ENCODE measurements at places on chromosomes 5 and 9.

DNA sequence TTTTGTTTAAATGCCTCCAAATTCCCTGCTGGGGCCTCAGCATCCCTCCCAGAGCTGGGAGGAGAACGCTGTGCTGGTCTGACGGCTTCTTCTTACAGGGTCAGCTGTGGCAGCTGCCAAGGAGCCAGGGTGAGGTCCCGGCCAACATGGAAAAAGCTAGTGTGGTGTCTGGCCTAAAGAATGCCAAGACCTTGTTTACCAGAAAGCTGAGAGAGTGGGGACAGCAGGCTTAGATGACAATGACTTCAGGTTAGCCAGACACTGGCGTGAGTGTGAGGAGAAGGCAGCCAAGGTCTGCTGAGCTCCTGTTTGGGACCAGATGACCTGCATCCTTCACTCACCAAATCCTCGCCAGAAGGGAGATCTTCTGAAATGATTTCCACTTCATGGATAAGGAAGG, 112.5 kb downstream of the CRB2 start:
- DNase-seq = no peak

DNA sequence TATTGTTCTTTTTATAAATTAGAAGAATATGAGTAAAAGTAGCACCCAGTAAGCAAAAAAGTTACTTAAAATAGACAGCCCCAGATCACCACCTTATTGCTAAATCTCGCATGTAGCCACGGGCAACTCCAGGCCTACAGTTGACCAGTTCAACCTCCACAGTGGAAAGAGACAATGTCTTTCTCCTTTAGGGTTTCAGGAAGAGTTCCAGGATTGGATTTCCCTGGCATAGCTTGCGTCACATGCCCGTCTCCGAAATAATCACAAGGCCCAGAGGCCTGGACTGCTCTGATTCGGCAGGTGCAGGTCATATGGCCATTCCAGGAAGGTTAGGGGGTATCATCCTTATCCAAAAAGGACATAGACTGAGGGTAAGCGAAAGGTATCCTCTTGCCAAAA, 9.9 kb upstream of the PFDN1 start:
- no peak for DNase-seq

DNA sequence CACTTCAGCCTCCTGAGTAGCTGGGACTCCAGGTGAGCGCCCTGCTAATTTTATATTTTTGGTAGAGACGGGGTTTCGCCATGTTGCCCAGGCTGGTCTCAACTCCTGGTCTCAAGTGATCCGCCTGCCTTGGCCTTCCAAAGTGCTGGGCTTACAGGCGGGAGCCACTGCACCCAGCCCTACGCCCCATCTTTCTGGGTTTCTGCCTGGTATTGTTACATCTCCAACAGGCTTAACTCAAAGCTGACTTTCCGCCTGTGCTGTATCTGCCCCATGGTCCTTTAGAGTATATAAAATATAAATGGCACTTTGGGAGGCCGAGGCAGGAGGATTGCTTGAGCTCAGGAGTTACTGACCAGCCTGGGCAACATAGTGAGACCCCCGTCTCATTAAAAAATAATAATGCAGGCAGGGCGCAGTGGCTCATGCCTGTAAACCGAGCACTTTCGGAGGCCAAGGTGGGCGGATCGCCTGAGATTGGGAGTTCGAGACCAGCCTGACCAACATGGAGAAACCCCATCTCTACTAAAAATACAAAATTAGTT, 36.5 kb upstream of the GLDC start:
- no peak for DNase-seq

DNA sequence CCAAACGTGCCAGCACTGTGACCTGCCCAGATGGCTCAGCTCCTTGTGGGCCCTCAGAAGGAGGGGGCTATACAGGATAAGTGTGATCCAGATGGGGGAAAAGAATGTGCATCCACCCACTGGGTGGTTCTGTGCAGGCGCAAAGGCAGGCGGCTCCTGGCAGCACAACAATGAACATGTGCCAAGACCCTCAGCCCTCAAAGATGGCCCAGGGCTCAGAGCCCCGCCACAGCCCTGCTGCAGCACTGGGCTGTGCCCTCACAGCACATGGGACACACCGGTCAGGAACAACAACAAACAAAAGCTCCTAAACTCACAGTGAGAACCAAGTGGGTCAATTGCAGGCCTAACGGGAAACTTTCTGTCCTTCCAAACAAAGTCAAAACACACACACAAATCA, 4.7 kb downstream of the SEMA4D start:
- DNase-seq = no peak

- DNase-seq = no peak
Observed at GRCh38 chr5:146005264-146005663, 68.9 kb downstream of the SH3RF2 start.

DNA sequence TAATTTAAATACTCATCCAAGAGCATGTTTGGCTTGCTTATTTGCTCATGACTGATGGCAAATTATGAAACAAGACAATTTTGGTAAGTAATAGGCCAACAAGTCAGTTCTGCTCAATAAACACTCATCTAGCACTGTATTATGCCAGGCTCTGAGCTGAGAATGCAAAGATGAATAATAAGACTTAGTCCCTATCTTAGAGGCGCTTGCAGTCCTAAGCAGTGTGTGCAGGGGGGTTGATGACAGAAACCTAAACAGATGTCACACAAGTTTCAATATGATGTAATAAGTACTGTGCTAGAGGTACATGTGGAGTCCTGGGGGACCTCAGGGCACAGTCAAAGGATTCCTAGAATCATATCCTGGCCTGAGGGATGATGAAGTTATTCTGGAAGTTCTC, 287.6 kb upstream of the ADRA1B start:
- no peak for DNase-seq

DNA sequence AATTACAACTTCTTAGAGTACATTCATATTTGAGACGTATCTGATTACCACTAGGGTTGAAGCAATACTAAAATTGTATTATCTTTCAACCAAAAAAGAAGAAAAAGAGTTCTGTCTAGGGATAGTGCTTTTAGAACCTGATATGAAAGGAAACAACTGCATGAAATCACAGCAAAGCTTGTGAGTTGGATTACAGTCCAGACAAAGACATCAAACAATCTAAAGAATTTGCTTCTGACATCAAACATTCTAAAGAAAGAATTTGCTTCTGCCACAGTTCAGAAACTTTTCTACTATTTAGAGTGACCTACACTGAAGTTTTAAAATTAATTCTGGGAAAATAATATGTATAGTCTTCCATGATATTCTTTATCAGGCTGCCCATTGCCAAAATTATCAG, 1141.1 kb upstream of the ACO1 start:
- no peak for DNase-seq

DNA sequence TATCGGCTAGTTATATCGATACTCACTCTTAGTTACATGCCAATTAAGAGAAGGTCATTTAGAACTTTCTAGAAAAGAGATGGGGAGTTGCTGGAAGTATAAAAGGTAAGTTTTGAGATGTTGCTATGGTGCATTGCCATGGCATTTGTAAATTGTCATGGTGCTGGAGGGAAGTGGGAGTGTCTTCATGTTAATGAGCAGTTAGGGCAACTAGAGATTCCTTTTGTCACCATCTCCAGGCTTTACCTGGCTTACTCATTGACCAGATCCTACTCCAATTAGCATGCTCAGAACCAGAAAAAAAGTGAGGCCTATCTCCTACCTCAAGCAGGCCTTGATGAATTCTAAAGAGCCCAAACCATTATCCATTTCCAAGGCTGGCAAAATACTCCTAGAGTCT, 82.8 kb downstream of the PRR16 start:
- no peak for DNase-seq

GRCh38 chr9:20570756-20571155, 51.5 kb downstream of the MLLT3 start:
- no peak for DNase-seq

DNA sequence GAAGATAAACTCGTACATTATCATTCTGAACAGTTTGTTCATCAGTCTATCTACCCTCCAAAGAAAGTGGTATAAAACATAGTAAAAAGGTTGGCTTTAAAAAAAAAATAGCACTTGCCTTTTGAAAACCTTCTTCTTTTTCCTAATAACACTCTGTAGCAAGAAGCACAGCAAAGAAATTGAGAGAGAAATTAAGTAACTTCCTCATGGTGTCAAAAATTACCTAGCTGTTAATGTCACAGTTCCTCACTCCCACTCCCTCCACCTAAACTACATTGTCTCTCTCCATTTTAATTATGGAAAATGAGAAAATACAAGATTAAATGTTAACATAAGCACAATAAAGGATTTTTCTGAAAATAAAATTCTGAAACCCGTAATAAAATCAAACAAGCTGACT, 72.2 kb downstream of the CERT1 start:
- DNase-seq = no peak

DNA sequence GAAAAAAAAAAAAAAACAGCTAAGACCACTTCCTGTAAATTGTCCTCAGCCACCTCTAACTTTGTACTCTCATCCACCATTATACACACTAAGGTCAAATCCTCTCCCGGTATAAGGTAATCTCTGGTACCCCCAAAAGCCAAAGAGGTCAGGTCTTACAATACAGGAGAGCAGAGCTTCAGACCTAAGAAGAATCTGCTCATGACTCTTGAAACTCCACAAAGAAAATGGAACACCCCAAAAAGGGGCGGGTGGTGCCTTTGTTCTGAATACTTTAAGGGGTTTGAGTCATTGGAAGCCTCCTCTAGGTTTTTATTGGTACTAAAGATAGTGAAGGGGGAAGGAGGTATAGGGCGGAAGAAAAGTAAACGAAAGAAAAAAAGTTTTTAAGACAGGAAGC, 69.8 kb downstream of the COL15A1 start:
- no peak for DNase-seq

DNA sequence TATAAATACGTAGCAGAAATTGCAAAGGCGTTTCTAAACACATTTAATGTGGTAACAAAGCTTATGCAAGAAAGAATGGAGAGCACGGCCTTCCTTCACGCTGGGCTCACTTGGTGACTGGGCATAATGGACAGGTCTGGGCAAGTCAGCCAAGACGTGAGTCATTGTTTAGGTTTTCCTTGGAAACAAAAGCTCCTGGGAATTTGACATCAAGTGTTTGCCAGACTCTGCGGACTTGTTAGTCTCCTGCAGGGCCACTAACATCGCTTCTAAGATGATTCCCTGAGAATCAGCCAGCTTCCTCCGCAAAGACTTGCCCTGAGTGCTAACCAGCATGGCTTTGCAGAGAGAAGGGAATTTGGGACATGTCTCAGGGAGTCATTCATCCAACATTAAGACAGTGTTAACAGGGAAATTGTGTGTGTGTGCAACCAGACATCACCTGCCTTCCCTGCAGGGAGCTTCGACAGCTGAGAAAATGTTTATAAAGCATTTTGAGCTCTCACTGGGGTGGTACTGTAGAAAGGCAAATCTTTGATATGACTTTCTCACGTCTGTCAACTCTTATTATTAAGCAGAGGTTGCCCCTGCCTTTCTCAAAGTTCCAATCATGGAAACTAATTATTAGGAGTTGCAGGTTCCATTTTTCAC, 182.5 kb downstream of the NTRK2 start:
- peak; percentile 73 for DNase-seq

- DNase-seq = no peak
Observed at GRCh38 chr9:113228130-113228665, 6.9 kb downstream of the SLC31A1 start.

- no peak for DNase-seq
Observed at GRCh38 chr5:40799258-40799657, 1.1 kb upstream of the PRKAA1 start.

DNA sequence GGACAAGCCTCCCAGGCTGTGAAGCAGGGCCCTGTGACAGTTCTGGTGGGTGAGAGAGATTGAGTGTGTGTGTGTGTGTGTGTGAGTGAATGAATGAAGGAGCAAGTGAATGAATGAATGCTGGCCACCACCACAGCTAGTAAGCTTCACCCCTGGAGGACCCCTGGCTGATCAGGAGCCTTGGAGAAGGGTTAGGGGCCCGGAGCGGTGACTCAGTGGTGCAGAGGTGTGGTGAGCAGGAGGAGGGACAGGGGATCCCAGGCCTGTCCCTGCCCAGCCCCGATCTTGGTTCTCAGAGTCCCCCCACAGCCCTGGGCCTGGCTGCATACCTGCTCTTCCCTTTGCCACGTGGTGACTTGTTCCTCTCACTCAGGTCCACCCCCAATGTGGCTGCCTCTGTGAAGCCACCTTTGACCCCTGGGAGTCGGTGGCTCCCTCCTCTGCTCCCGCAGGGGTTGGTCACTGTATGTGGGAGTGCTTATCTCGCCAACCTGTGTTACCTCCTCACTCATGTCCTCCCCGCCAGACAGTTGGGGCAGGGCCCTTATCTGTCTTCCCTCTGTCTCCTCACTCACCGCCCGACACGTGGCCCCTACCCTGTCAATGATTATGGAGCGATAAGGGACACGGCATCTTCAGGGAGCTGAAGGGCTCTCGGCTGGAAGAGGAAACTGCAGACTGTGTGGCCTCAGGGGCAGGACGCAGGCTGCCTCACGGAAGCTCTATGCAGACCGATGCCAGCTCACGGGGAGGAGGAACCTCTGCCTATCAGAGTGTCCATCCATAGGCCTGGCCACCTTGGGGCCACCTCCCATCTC, 99.9 kb upstream of the PITX1 start:
- no peak for DNase-seq

GRCh38 chr5:134092875-134093274, 21.6 kb upstream of the TCF7 start:
- peak; percentile 18 for DNase-seq

DNA sequence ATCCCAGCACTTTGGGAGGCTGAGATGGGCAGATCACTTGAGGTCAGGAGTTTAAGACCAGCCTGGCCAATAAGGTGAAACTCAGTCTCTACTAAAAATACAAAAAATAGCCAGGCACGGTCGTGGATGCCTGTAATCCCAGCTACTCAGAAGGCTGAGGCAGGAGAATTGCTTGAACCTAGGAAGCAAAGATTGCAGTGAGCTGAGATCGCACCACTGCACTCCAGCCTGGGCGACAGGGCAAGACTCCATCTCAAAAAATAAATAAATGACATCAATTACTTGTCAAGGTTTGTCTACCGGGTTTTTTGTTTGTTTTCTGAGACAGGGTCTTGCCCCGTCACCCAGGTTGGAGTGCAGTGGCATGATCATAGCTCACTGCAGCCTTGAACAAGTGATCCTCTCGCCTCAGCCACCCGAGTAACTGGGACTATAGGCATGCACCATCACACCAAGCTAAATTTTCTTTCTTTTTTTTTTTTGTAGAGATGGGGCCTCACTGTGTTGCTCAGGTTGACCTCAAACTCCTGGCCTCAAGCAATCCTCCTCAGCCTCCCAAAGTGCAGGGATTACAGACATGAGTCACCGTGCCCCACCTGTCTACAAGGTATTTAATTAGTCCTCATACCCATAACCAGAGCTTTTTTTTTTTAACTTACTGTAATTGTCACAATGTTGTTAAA, 64.9 kb downstream of the SUSD1 start:
- no peak for DNase-seq

- no peak for DNase-seq
Observed at GRCh38 chr5:61020415-61020814, 75.4 kb downstream of the NDUFAF2 start.

GRCh38 chr5:15383469-15383868, 116.5 kb upstream of the FBXL7 start:
- peak; percentile 16 for DNase-seq

- DNase-seq = no peak
Observed at GRCh38 chr5:149228618-149229297, 42.9 kb upstream of the AFAP1L1 start.

- DNase-seq = no peak
Observed at GRCh38 chr5:75622564-75622963, 11.3 kb downstream of the ANKDD1B start.
